Nasal cavity respiratory epithelium epithelial cell of viscerocranial mucosa (primary cell): ENCODE measurements at places on chromosomes 16 and 17. TPM values are rescaled to one million over a fixed set of nuclear protein-coding genes. Genes with fewer than 3 reads are reported as not detected.

Gene FBXW10
- total RNA-seq, result under 0.01 and 0.14 TPM in 2 replicates

Gene ZC3H18
- 15.4 and 23.5 TPM in 2 replicates for total RNA-seq

Gene SDK2
- 4.4 and 41.1 TPM in 2 replicates for total RNA-seq

Gene ACADVL
- 172 and 221 TPM in 2 replicates for total RNA-seq

Gene AMFR
- total RNA-seq, result 235 and 267 TPM in 2 replicates

Gene PRAC2
- not detected in 2 replicates for total RNA-seq

Gene KRT24
- 3.4 TPM in 1 of 2 replicates, not detected in the other for total RNA-seq

Gene GRIN2A
- total RNA-seq, result under 0.01 TPM in 1 of 2 replicates, not detected in the other

Gene TP53TG3
- total RNA-seq, result not detected in 2 replicates

Gene CIBAR2
- not detected in 2 replicates for total RNA-seq

Gene ZDHHC1
- total RNA-seq, result 1.4 and 5.3 TPM in 2 replicates

Gene KRT28
- not detected in 2 replicates for total RNA-seq

Gene ACLY
- total RNA-seq, result 114 and 147 TPM in 2 replicates

Gene RAP1GAP2
- total RNA-seq, result 15.7 TPM in 2 replicates

Gene NECAB2
- not detected in 2 replicates for total RNA-seq

Gene FN3K
- 3.1 and 13.8 TPM in 2 replicates for total RNA-seq

Gene GPR142
- not detected in 2 replicates for total RNA-seq

Gene OR1A1
- total RNA-seq, result under 0.01 TPM in 1 of 2 replicates, not detected in the other

Gene GPR139
- total RNA-seq, result not detected in 2 replicates

Gene CLEC19A
- not detected in 2 replicates for total RNA-seq

Gene MEFV
- under 0.01 and 0.07 TPM in 2 replicates for total RNA-seq

Gene TMEM106A
- total RNA-seq, result 0.34 and 0.50 TPM in 2 replicates

Gene ZFPM1
- total RNA-seq, result 1.7 and 2.8 TPM in 2 replicates

Gene PPY
- total RNA-seq, result not detected in 2 replicates

Gene TBC1D3I
- total RNA-seq, result 0.07 TPM in 1 of 2 replicates, not detected in the other

Gene SLC13A2
- 0.07 TPM in 1 of 2 replicates, not detected in the other for total RNA-seq

Gene DCAF7
- total RNA-seq, result 11.3 and 34.3 TPM in 2 replicates

Gene KRT13
- total RNA-seq, result 6.5 and 231 TPM in 2 replicates

Gene XAF1
- total RNA-seq, result 0.68 and 20.1 TPM in 2 replicates

Gene NPIPA7
- total RNA-seq, result under 0.01 and 0.85 TPM in 2 replicates

Gene OR4D1
- total RNA-seq, result not detected in 2 replicates

Gene NPIPB8
- total RNA-seq, result 0.34 and 0.50 TPM in 2 replicates

Gene P2RX1
- total RNA-seq, result not detected in 2 replicates

Gene SLC12A4
- total RNA-seq, result 31.1 and 41.5 TPM in 2 replicates

Gene OTOP3
- 0.34 TPM in 1 of 2 replicates, not detected in the other for total RNA-seq

Gene CIITA
- total RNA-seq, result under 0.01 and 0.64 TPM in 2 replicates

Gene SPATA32
- total RNA-seq, result 0.07 TPM in 1 of 2 replicates, not detected in the other

Gene CDC6
- 1.4 and 8.2 TPM in 2 replicates for total RNA-seq

Gene GP1BA
- not detected in 2 replicates for total RNA-seq

Gene RBFOX1
- not detected in 2 replicates for total RNA-seq

Gene PRPSAP2
- 46.4 and 50.6 TPM in 2 replicates for total RNA-seq

Gene KRT222
- under 0.01 TPM in 1 of 2 replicates, not detected in the other for total RNA-seq

Gene SYNGR3
- 1.1 and 4.4 TPM in 2 replicates for total RNA-seq

Gene WNT9B
- not detected in 2 replicates for total RNA-seq

Gene STH
- not detected in 2 replicates for total RNA-seq

Gene KRT17
- 27,930 and 28,043 TPM in 2 replicates for total RNA-seq
